ENCODE measurements at places on chromosomes 3 and 15.

DNA sequence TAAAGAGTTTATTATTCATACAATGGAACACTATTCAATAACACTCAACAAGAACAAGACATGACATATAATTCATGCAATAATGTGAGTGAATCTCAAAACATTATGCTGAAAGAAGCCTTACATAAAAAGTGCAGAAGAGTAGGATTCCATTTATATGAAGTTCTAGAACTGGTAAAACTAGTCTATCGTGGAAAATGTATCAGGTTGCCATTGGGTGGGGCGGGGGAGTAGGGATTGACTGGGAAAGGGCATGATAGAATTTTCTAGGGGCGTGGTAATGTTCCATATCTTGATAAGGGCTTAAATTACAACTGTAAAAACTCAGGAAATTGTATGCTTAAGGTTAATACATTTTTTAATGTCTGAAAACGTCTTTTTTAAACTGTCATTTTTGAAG, 247.9 kb downstream of the SATB1 start:
- no peak for DNase-seq

DNA sequence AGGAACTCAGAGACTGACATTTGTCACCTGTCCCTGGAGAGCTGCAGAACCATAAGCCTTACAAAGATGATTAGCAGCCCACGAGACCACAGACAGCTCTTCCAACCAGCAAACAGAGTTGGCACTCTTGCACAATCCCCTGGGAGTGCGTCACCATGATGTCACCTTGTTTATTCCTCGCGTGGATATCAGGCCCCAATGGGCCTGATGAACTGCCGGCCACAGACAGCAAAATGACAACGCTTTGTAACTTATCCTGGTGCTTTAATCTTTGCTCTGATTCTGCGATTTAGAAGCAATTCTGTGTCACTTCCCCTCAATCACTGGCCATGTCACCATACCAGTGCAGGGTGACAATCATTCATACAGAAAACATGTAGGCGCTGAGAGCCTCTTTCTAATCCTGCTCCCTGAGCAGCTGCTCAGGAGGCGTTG, 89.2 kb downstream of the TAMM41 start:
- DNase-seq: no peak

DNA sequence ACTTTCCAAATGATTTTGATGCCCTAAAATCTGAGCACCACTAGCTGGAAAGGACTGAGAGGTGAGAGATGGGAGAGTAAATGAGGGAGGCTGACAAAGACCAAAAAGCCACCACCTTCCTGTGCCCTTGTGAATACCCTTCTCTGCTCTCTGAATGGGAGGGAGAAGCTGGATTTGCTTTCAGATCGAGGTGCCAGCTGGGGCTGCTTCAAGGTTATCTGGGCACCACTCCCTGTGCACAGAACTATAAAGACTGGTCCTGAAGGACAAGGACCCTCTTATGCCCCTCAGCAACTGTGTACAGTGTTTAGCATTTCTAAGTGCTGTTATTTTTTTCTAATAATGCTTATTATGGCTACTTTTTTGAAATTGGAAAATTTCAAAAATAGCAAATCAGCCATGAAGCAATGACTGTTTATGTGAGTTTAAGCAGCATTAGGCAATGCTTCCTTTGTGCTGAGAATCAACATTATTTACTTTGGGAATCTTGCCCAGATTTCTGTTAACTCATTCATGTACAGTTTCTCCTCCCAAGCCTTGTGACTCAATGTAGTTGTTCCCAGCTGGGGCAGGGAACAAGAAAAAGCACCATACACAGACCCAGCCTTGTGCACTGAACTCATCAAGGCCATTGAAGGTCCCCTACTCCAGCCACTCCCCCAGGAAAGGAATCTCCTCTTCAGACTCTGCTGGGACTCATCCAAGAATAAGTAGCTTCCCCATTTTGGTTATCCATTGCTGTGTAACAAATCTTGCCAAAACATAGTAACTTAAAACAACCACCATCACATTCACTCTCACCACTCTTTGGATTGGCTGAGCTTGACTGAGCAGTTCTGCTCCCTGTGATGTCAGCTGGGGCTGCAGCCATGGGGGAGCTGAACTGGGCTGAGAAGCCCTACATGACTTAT, 37.3 kb upstream of the CDV3 start:
- DNase-seq: peak; percentile 14

DNA sequence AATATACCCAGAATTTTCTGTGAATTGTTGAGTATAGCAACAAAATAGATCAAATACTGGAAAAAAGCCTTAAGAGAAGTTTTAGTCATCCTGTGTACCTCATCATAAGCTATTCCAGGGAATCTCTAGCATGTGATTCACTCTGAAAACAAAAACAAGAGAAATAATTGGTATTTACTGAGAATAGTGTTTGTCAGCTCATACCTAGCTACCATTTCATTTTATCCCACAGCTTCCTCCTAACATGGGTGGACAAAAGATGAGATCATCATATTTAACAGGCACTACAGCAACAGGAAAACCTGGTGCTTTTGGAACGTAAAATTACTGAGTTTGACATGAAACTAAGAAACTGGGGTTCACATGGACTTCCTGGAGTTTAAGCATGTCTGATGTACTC, 753.5 kb upstream of the NECTIN3 start:
- DNase-seq: no peak

DNA sequence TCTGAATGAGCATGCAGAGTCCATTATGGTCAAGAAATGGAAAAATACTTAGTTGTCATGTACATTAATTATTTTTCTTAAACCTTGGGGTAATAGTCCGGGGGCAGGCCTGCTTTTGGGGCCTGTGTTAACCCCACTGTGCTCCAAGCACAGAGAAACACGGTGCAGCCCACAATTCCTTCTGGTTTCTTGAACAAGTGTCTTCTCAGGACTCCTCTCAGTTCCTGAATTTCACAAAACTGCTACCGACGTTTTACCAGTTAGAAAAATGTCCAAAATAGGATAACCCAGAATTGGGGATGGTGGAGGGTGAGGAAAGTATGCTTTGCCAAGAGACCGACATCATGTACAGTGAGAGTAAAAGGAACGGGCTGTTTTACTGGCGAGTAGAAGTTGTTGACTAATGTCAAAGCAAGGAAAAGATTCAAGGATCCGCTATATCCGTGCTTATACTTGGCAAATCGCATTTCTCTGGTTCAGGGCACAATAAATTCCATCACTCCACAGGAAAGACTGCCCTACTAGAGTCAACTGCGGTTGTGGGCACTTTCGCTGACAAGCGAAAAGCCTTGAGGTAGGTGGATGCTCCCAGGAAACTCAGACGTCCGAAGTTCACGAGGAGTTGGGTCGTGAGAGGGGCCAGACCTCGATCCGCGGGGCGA, 495 bp upstream of the NXPE3 start:
- no peak for DNase-seq

- DNase-seq: no peak
Observed at GRCh38 chr15:59946084-59946483, 58.0 kb upstream of the FOXB1 start.

- DNase-seq: no peak
Observed at GRCh38 chr3:49841806-49842205, 14.6 kb downstream of the TRAIP start.

- peak; percentile 18 for DNase-seq
Observed at GRCh38 chr15:47331829-47332393, 385.4 kb upstream of the SEMA6D start.

DNA sequence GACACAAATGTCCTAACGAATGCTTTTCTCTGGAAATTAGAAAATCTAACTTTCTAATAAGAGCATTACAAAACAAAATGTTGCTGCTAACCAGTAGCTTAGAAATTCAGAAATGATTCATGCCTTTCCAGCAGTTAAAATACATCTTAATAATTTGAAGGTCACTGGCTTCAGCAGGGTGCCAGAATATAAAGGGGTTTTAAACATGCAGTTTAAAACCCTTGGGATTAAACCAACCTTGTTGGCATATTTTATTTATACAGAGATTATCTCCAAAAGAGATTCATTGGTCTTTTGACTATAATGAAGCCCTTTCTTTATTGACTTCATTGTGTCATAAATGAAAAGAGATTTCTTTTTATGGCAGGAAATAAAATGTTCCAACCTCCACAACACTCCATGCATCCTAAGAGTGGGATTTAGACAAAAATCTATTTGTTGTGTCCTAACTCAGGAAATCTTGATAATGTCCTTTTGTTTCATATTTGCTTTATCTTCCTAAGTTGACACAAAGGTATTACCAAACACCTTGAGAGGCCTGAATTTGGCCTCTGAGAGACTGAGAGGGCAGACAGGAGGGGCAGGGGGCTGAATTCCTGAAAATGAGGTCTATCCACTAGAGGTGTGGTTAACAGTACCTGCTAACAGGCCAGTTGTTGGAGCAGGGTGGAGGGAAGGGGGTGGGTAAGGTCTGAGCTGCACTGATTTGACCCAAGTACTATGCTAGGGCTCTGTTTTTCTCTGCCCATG, 124.4 kb downstream of the FEZF2 start:
- DNase-seq: no peak

- DNase-seq: peak; percentile 36
Observed at GRCh38 chr3:177777699-177778098, 580.4 kb upstream of the TBL1XR1 start.

- DNase-seq: no peak
Observed at GRCh38 chr3:176442326-176442725, 755.0 kb downstream of the TBL1XR1 start.

DNA sequence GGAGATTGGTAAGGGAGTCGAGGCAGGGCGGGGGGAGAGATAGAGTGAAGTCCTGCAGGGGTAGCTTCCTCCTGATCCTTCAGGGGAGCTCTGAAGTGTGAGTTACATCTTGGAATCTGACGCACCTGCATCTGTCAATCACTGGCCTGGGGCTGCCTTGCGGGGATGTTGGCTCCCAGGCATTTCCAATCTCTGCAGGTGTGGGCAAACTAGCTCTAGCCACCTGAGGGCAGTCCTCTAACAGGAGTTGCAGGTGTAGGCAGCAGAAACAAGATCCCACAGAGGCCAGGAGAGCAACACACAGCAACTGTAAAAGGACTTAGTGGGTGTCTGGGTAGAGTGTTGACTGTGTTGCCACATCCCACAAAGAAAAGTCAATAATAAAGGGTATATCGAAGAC, 63.6 kb downstream of the ZNF621 start:
- DNase-seq: no peak

DNA sequence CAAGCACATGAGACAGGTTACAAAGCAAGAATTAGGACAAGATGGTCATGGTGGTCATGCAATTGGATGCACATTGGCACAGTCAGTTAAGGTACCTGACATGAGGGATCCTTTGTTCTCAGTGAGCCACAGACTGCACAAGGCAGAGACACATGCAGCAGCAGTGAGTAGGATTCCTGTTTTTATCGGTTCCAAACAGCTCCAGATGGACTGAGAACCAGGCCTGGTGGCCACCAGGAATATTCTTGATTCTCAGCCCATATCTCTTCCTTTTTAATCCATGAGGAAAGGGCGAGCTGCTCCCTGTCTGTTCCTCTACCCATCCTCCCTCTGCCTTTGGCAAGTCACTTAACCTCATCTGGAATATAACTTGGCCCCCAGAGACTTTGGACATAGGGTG, 410.8 kb downstream of the GAP43 start:
- DNase-seq: no peak

DNA sequence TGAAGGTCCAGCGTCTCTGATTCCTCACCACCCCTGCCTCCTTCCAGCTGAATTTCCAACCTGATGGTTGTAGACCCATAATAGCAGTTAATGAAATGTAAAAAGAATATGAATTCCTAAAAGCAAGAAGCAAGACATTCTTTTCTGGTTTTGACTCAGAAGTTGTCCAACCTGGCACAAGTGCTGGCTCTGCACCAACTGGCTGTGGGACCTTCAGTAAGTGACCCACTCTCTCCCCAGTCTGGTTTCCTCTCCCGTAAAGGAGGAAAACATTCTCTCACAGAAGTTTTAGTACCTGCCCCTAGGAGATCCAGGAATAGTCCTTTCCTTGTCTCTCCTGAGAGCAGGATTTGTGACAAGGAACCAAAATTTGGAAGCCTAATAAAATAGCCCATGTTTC, 236.9 kb upstream of the TRIM42 start:
- DNase-seq: no peak

DNA sequence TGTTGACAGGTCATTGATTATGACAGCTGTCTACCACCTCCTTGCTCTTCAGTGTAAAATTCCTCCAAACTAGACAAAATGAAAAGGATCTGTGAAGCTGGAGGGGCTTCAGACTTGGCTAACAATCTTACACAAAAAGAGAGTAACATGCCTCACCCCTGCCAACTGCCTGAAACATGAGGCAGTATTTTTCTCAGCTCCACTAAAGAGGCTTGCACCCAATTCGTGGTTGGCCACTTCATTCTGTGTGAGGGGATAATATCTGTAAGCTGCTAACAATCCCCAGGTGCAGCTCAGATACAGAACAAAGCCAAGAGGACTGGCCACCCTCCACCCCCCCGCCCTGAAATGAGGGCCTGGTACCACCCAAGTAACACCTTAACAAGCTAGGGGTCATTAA, 2.8 kb downstream of the MB21D2 start:
- peak; percentile 18 for DNase-seq

DNA sequence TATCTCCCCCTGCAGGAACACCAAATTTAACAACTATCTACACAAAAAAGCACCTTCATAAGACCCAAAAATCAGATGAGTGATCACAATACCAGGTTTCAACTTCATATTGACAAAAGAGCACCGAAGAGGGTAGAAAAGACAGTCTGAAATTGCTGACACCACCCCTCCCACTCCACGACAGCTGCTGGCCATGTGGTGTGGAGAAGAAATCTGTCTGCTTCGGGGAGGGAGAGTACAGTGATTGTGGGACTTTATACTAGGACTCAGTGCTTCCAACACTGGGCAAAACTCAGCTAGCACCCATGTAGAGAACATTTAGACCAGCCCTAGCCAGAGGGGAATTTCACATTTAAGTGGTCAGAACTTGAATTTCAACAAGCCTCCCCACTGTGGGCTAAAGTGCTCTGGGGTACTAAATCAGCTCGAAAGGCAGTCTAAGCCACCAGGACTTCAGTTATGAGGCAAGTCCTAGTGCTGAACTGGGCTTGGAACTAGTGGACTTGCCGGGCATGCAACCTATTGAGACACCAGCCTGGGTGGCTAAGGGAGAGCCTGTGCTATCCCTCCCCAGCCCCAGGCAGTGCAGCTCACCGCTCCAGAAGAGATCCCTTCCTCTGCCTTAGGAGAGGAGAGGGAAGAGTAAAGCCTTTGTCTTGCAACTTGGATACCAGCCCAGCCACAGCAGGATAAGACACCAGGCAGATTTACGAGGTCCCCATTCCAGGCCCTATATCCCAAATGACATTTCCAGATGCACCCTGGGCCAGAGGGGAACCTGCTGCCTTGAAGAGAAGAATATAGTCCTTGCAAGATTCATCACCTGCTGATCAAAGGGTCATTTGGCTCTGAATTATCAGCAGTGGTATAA, 44.6 kb upstream of the POU1F1 start:
- DNase-seq: no peak

GRCh38 chr3:172038798-172039435, 461 bp upstream of the FNDC3B start:
- DNase-seq: no peak

- DNase-seq: no peak
Observed at GRCh38 chr3:32110233-32110760, 3.9 kb downstream of the GPD1L start.

GRCh38 chr3:73558727-73559075, 66.0 kb downstream of the PDZRN3 start:
- no peak for DNase-seq

- no peak for DNase-seq
Observed at GRCh38 chr15:77311618-77312398, 108.1 kb downstream of the PEAK1 start.

- no peak for DNase-seq
Observed at GRCh38 chr3:71541313-71541712, 42.2 kb downstream of the FOXP1 start.

- DNase-seq: no peak
Observed at GRCh38 chr3:76010252-76010651, 224.9 kb upstream of the ZNF717 start.

GRCh38 chr3:99929745-99930139, 112.1 kb downstream of the CMSS1 start:
- DNase-seq: peak; percentile 14

All from NCI-H1092 (cell line).